IPS-NIHi11 (cell line): ENCODE measurements at places on chromosomes 5 and 9.
A peak's percentile ranks its signal among the peaks of the same experiment; 100 is the strongest.

- no peak for DNase-seq
These were observed 33.7 kb downstream of the CENPP start for GRCh38 chr9:92359394-92359995.

GRCh38 chr5:158195416-158196210 is 336.7 kb upstream of the CLINT1 start:
- no peak for DNase-seq

DNA sequence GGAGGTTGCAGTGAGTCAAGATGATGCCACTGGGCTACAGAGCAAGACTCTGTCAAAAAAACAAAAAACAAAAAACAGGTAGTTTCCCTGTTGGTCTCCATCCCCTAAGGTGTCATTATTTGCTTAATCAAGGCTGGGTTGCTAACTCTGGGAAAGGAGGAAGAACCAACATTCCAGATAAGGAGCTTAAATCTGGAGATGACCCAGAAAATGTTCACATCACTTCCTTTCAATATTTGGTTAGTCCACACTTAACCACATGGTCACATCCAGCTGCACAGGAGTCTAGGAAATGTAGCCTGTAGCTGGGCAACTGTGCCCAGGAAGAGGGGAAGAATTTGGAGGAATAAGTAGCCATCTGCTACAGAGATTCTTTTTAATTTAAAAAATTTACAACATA is 25.9 kb upstream of the MEGF9 start:
- DNase-seq = no peak

- no peak for DNase-seq
These were observed 125.0 kb upstream of the PITX1 start for GRCh38 chr5:135158982-135159381.

- DNase-seq = no peak
These were observed 21.1 kb downstream of the TRAF1 start for GRCh38 chr9:120905315-120906164.

GRCh38 chr5:133869519-133870335 is 98.7 kb downstream of the C5orf15 start:
- no peak for DNase-seq

DNA sequence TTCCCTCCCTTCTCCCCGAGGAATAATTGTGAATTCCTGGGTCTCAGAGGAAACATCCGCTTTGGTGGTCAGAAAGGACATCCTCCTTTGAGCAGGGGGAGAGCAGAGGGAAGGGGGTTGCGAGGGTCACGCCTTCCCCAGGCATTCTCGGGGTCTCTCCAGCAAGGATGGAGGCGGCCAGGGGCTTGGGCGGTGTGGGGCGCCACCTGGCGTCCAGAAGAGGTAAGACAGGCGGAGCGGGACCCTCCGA is 129.1 kb downstream of the KCNIP1 start:
- DNase-seq = peak; percentile 88

- no peak for DNase-seq
These were observed 5.2 kb downstream of the TCF7 start for GRCh38 chr5:134119720-134120119.

DNA sequence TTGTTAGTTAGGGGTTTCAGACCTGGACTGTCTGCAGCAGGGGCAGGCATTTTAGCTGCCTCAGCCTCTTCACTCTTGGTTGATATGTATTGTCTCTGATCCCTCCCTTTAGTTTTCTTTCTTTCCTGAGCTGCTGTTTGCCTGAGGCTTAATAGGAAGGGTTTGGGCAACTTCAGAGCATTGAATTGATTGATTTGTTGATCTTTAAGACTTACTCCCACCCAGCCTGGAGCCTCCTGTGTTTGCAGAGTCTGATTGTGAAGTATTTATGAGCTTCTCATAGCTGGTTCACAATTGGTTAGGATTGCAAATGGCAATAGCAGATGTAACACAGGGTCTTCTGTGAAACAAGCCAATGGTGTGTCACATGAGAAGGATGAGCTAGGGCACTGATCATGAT is 671.8 kb upstream of the SEMA6A start:
- DNase-seq = no peak

GRCh38 chr9:128056086-128056485 is 11.0 kb downstream of the NAIF1 start:
- DNase-seq = no peak

- no peak for DNase-seq
These were observed 180.6 kb upstream of the IER5L start for GRCh38 chr9:129358621-129359154.

DNA sequence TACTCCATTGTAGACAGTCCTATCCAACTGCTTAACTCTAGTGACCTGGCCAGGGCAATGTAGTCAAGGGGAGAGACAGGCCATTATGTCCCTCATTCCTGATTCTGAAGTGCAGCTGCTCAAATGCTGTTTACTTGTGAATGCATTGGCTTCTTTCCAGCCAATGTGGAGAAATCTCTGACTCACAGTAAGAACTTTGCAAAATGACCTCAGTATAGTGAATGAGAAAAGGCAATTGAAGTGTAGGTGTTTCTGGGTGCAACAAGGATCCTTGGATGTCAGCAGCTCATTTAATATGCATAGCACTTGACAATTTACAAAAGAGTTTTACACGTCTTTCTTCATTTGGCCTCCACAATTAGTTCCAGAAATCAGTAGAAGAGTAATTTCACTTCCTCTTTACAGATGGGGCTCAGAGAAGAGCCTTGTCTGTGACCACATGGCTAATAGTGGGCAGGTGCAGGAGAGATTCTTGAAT is 367.2 kb downstream of the OSTF1 start:
- no peak for DNase-seq

DNA sequence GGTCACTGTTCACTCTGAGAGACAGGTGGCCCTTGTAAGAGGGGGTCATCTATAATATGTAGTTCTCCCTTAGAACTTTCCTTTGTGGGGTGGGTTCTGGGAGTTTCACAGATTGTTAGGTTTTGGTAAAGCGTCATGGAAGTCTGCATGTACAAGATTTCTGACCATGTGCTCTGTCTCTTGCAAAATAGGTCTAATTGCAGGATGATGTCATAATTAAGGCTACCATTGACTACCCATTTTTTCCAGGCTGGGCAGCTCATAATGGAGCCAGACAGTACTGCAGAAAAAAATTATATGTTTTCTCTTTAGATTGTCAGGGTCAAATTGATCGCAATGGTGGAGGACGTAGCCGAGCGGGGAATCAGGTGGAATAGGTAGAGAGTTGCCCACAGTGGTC is 3.7 kb upstream of the GM2A start:
- DNase-seq = no peak

DNA sequence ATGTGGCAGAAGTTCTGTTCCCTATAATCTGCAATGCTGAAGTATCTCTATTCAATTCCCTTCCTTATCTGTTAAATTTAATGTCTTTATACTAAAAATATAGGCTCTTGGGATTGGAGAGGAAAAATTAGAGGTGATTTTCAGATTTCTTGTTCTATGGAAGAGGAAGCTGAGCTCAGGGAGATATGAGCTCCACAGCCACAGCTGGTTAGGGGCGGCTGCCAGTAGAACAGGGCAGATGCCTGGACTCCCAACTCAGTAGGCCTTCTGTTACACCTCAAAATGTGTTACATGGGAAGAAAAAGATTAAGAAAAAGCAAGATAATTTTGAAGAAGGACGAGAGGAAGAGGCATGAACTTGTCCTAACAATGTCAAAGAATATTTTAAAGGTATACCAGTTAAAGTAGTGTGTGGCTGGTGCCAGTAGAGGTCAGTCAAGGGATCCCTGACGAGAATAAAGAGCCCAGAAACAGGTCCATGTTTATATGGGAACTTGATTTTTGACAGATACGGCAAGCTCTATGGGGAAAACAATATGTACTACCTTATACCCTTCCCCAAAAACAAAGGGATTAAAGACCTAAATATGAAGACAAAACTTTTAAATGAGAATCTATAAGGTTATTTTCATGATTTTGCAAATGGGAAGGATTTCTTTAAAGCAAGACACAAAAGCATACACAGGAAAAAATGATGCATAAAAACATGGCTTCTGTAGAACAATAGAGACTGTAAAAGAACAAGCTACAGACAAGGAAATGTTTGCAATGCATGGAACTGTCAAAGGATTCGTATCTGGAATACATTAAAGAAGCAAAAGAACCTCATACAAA is 28.7 kb downstream of the DNAJC21 start:
- peak; percentile 43 for DNase-seq

- DNase-seq = no peak
These were observed 9.7 kb upstream of the SNX24 start for GRCh38 chr5:122835681-122836080.

DNA sequence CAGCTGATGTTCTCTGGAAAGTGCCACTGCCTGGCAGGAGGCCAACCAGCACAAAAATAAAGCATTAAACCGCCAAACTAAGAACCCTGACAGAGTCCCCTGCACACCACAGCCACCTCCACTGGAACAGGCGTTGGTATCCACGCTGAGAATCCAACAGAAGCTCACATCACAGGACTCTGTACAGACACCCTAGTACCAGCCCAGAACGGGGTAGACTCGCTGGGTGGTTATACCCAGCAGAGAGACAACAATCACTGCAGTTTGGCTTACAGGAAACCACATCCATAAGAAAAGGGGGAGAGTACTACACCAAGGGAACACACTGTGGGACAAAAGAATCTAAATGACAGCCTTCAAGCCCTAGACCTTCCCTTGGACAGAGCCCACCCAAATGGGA is 15.0 kb upstream of the POU5F2 start:
- no peak for DNase-seq

DNA sequence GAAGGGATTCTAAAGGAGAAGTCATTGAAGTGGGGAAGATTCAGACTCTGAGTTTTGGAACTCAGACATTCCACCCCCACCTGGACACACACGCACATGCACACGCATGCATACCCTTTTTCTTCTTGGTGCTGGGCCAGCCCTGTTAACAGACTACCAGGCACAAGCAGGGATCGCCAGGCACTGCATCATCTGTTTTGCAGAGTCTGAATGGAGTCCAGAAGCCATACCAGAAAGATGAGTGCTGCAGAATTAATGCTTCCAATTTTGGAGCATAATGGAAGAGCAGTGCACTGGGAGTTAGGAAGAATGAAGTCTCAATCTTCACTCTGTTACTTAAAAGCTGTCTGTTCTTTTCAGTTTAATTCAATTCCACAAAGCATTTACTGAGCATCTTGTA is 95.5 kb downstream of the PDE8B start:
- DNase-seq = no peak
